ENCODE measurements at places on chromosomes 2 and 18.

- peaks cover 70% of the 10 kb centered on the region for H3K4me1 ChIP-seq
- no peak overlapping the region for H3K4me3 ChIP-seq
- no peaks in the 10 kb centered on the region for H3K27me3 ChIP-seq
- H3K27ac ChIP-seq = peak overlapping the region; percentile 24
Observed at GRCh38 chr2:136108463-136108862, 9.5 kb downstream of the CXCR4 start.

DNA sequence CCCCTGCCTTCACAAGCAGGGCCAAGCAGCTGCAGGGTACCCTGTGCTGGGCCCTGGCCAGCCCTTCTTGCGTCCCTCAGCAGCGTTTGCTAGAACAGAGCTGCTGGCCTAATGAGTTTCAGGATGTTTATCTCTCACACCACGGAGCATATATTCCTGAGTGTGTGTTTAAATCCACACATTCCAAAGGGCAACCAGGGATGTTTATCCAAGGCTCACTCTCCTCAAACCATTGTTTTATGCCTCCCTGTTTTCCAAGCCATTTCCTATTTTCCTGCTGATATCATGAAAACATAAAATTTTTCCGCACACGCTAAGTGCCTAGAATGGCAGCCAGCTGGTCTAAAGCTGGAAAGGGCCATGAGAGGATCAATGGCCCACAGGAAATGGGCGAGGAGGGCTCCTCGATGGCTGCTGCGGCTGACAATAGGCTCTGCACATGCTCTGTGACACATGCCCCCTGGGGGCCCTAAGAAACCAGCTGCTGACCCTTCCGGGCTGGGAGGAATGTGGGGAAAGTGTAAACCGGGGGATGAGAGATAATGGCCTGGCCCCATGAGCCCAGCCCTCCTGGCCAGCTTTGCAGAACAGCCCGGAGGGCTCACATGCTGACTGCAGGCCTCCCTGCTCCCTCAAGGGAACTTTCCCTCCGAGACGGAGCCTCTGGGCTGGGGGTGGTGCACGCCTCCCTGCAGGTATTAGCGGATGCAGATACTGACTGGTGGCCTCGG is 194.0 kb downstream of the NDUFA10 start:
- H3K27me3 ChIP-seq = no peaks in the 10 kb centered on the region
- no peaks in the 10 kb centered on the region for H3K36me3 ChIP-seq

DNA sequence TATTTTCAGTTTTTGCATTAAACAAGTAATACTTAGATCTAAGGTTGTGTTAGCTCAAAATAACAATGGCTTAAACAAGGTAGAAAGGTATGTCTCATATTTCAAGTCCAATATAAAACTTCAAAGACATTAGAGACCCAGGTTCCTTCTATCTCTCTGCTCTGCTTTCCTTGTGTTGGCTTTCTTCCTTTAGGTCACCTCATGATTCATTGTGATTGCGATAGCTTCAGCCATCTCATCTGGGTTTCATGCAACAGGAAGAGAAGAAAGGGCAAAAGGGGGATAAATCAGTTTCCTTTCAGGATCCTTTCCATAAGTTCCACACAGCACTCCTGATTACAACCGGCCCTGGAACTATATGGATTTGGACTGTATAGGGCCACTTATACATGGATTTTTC is 16.0 kb upstream of the TBR1 start:
- no peak for DNase-seq
- no peaks in the 10 kb centered on the region for H3K4me1 ChIP-seq
- peaks cover 56% of the 10 kb centered on the region for H3K36me3 ChIP-seq
- no peaks in the 10 kb centered on the region for H3K27me3 ChIP-seq

- DNase-seq = no peak
- no peak overlapping the region for H3K27ac ChIP-seq
- no peaks in the 10 kb centered on the region for H3K4me1 ChIP-seq
- H3K36me3 ChIP-seq = no peaks in the 10 kb centered on the region
Observed at GRCh38 chr2:174821628-174822027, 57.4 kb upstream of the CHRNA1 start.

- no peaks in the 10 kb centered on the region for H3K36me3 ChIP-seq
- H3K4me3 ChIP-seq = no peak overlapping the region
- H3K4me1 ChIP-seq = no peaks in the 10 kb centered on the region
- no peak overlapping the region for H3K27ac ChIP-seq
- H3K27me3 ChIP-seq = no peaks in the 10 kb centered on the region
Observed at GRCh38 chr18:39991696-39992265, 1963.3 kb upstream of the PIK3C3 start.

- H3K4me3 ChIP-seq = peak overlapping the region; percentile 1
- H3K4me1 ChIP-seq = peaks cover 75% of the 10 kb centered on the region
- H3K36me3 ChIP-seq = peaks cover 59% of the 10 kb centered on the region
- DNase-seq = no peak
Observed at GRCh38 chr2:68755071-68755470, 20.5 kb downstream of the ARHGAP25 start.

GRCh38 chr2:43219383-43220228 is 6.8 kb downstream of the ZFP36L2 start:
- H3K27ac ChIP-seq = peak overlapping the region; percentile 99
- peak overlapping the region; percentile 92 for H3K4me3 ChIP-seq

DNA sequence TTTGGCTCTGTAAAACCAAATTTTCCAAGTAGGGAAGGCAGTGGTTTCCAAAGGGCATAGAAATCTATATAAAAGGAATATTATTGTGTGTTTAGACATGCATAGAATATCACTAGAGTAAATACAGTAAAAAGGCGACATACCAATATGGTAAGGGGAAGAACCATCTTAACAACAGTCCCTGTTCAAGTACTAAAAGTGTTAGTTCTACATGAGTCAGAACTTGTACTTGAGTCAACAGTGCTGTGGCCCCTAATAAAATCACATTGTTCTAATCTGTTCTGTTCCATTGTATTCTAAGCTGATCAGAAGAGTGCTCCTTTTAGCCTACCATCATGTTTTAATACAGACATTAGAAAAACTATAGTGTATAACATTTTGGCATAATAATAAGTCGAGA is 36.1 kb upstream of the TNFRSF11A start:
- H3K4me3 ChIP-seq = peak overlapping the region; percentile 9
- peaks cover 31% of the 10 kb centered on the region for H3K36me3 ChIP-seq
- DNase-seq = no peak
- H3K27ac ChIP-seq = no peak overlapping the region

DNA sequence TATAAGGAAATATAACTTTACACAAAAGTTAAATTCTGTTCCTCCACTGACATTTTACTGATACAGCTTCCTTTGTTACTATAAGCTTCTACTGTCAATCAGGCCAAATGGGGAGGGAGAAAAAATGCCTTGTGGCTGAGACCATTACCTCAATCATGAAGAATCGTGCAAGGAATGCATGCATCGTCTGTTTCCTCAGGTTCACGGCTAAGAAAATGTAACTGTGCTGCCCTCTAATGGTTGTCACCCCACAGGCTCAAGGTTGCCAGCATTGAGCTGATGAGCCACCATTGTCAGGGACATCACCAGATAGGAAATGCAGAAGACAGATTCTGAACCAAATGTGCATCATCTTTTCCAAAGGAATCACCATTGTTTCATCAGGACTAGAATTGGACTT is 426.9 kb downstream of the CDH2 start:
- H3K4me3 ChIP-seq = no peak overlapping the region
- no peak for DNase-seq
- no peaks in the 10 kb centered on the region for H3K27me3 ChIP-seq
- H3K36me3 ChIP-seq = no peaks in the 10 kb centered on the region

- no peak for DNase-seq
- no peaks in the 10 kb centered on the region for H3K36me3 ChIP-seq
- H3K27me3 ChIP-seq = no peaks in the 10 kb centered on the region
- H3K4me1 ChIP-seq = no peaks in the 10 kb centered on the region
- no peak overlapping the region for H3K4me3 ChIP-seq
Observed at GRCh38 chr2:221845021-221845365, 272.9 kb upstream of the EPHA4 start.

- DNase-seq = no peak
- H3K36me3 ChIP-seq = peaks cover 6% of the 10 kb centered on the region
- H3K4me3 ChIP-seq = no peak overlapping the region
- H3K4me1 ChIP-seq = peaks cover 56% of the 10 kb centered on the region
- peaks cover 7% of the 10 kb centered on the region for H3K27me3 ChIP-seq
Observed at GRCh38 chr2:20670315-20671035, 3.5 kb downstream of the GDF7 start.

GRCh38 chr2:12318427-12319057 is 398.2 kb upstream of the TRIB2 start:
- no peaks in the 10 kb centered on the region for H3K27me3 ChIP-seq
- no peak overlapping the region for H3K4me3 ChIP-seq
- H3K27ac ChIP-seq = no peak overlapping the region
- no peaks in the 10 kb centered on the region for H3K36me3 ChIP-seq
